Central memory CD8-positive, alpha-beta T cell (primary cell): ENCODE measurements at places on chromosomes 1 and 21.

DNA sequence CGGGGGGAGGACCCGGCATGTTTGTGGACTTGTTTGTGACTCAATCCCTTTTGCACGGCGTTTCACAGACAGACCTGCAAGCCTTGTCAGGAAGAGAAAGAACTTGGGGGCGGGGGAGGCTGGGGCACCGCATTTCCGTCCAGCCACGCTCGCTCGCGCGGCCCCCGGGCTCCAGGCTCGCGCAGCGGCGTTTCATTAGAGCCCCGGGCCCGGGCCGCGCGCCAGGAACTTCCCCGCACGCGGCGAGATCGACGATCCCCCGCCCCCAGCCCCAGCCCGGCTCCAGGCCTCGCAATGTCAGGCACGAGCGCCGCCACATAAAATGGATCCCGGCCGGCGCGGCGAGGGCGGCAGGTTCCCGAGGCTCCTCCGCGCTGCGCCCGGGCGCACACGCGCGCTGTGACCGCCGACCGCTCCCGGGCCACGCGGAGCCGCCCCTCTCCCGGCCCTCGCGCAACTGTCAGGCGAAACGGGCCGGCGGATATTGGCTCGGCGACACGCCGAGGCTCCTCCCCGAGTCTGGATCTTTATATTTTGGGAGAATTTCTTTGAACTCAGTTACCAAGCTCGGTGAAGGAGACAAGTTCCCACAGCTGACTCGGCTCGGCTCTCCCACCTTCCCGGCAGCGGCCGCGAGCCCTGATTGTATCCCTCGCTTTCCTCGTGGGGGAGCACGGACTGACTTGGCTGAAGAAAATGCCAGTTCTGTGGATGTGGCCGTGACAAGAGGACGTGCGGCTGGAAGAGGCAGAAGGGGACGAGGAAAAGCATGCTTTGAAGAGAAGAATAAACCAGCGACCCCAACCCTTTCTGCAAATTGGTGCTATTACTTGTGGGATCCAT lies at the start of gene KIF26B:
Gene KIF26B, plus strand, starts transcription at position 557 of the 843 bp plus-strand sequence. CDS start 440 bp downstream, outside the sequence.
- no peak for DNase-seq

GRCh38 chr1:205298191-205298994 lies 23.2 kb downstream of the NUAK2 start:
- no peak for DNase-seq

DNA sequence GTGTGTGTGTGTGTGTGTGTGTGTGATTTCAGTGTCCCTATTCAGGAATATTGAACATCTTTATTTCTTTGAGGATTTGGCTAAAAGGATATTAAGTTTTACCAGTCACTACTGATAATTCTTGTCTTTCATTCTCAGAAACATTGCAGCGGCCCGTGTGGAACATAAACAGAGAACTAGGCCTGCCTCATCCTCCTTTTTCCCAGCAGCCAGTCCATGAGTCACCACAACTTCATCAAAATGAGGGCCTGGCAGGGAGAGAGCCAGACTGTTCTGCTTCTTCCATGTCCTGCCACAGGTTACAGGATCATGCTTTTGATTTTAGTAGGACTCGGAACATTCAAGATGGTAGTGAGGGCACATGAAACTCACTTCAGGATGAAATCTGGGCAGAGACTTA lies 50.7 kb downstream of the LRIG2 start:
- no peak for DNase-seq

GRCh38 chr1:23449306-23449705 lies 24.8 kb upstream of the TCEA3 start:
- no peak for DNase-seq

DNA sequence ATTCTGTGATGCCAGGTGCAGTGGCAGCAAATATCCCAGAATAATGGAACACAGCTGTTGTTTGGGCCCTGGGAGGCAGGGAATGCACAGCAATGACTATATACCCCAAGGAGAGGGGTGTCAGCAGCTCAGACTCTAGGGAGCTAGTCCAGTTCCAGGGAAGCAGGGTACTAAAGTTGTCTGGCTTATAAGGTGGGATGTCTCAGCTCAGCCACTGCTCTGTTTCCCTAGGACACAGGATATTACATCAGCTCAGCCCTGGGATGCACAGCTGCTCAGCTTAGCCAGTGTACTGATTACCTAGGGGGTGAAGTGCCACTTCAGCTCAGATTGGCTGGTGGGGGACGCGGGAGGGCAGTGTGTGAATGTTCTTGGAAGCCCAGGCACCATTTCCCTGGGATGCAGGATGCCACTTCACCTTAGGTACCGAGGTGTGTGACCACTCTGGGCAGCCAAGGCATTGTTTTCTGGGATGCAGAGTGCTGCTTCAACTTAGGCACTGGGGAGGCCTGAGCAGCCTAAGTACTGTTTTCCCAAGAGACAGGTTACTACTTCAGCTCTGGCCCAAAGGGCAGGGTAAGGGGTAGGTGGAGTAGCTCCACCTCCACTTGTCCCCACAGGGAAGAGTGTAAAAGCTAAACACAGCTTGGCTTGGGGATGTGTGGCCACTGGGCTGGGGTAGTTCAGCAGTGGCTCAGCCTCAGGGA lies 59.4 kb downstream of the DIPK1A start:
- no peak for DNase-seq

DNA sequence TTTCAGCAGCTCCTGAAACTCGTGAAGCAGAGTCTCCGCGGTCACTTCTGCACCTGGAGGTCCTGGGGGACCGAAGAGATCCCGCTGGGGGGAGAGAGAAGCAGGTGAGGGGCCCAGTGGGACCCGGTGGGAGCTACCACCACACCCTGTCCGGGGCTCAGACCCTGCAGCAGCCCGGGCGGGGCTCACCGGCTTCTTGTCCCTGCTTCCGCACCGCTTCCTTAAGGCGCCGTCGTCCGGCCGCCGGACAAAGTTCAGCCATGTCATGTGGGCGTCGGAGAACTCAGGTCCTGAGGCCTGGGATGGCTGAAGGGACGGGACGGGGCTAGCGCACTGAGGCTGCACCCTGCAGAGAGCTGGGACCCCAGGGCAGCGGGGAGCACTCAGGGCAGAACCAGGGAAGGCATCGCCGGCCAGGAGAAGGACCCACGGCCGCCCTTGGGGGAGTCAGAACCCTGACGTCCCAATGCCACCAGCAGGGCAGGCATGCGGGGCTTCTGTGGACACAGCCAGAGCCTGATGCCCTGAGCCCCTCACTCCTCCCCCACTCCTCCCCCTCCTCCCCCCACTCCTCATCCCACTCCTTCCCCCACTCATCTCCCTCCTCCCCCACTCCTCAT lies 2.2 kb downstream of the C1QTNF12 start:
- DNase-seq = no peak

- DNase-seq = no peak
Measured at GRCh38 chr1:95039360-95040031, 33.3 kb downstream of the ALG14 start.

- DNase-seq = no peak
Measured at GRCh38 chr1:113217447-113218208, 144.6 kb downstream of the LRIG2 start.

GRCh38 chr1:28326515-28326914 lies 2.3 kb upstream of the MED18 start:
- DNase-seq = no peak

DNA sequence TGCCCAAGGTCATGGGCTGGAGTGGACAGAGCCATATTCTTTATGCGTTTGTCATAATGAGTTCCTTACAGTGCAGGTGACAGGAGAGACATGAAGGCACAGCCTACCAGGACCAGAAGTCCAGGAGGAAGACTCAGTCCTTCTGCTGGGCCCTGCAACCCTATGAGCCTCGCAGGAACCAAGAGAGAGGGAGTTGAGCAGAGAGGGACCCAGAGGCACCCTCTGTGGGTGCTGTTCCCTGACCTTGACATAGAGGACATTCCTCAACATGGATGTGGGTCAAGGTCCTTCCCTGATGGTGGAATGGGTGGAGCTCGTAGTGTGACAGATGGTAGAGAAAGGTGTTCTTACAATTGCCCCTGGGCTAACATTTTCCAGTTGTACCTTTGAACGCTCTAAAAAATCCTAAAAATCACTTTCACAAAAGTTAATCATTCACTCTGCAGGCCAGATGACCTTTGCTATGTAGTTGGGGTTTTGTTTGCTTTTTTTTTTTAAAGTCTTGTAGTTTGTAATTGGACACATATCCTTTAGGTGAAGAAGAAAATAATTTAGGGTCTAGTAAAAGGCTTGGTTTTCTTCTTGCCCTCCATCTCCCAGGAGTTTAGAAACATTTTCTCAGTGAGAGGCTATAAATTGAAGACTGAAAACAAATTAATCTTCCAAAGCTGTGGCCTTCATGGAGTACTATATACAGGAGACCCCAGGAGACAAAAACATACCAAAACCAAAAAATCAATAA lies 41.9 kb downstream of the MAB21L3 start:
- DNase-seq = no peak

DNA sequence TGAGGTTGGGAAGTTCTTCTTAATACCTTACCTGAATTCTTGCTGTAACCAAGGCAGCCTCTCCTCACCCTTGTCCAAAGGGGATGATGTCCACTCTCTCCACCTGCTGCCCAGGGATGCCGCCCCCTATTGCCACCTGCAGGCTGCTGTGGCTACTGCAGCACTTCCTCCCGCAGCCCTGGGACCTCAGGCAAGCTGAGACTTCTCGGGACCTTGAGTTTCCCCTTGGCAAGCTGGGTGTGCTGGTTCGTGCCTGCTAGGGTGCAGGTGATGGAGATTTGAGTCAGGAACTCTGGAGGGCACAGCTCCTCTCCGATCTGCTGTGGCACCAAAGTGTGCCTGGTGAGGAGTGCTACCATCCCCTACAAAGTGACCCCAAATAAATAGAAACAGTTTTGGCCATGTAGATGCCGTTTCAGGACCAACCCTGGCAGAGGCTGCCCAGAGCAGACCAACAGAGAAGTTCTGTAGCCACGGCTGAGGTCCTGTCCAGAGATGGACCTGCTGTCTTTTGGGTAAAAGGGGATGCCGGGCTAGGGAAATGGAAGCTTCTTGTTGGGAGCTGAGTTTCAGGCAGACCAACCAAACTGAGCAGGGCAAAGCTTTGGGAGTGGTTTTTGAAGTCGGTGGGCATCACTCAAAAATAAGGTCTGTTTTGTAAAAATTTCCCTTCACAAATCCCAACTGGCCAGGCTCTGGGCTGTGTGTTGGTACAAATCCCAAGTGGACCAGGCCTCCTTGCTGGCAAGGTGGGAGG lies 31.7 kb downstream of the RUNX3 start:
- DNase-seq = no peak

GRCh38 chr1:204706838-204707509 lies 21.4 kb upstream of the LRRN2 start:
- no peak for DNase-seq
